ENCODE measurements at places on chromosomes 4 and X.

GRCh38 chr4:168677063-168677462 is 180.2 kb downstream of the PALLD start:
- no peak for DNase-seq

DNA sequence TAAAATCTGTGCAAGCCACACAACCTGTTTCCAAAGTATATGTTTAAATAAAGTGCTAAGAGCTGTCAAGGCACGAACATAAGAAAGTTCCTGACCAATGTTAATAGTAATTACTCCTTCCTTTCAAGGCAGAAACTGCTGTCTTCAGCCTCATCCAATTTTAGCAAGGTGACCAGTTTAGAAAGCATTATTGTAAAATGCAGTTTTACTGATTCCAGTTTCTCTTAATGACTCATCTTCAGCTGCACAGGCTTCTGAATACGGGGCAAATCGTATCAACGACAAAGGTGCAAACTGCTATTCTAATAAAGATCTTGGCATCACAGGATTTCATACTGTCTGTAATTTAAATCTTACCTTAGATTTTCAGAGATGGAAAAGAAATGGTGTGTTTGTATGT is 87.5 kb downstream of the PPP3CA start:
- DNase-seq = no peak

- no peak for DNase-seq
These were observed 50.5 kb downstream of the ENOPH1 start for GRCh38 chr4:82480771-82481505.

- no peak for DNase-seq
These were observed 180.4 kb upstream of the MID1 start for GRCh38 chrX:10800796-10801195.

- no peak for DNase-seq
These were observed 52.1 kb downstream of the ZNF157 start for GRCh38 chrX:47422444-47422843.

DNA sequence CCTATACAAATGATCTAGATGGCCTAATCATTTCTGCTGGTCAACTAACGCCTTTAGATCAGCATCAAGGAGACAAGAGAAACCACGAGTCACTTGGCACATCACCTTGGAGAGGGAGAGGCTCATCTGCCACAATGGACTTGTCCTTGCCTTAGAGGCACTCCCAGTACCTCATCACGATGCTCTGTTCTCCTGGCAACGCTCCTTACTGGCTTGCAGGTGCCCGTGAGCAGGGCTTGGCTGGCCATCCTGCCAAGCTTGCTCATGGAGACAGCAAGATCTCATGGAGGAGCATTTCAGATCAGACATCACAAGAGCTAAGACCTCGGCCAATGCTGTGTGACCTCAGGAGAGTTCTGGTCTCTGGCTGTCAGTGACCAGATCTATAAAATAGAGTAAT is 2.7 kb upstream of the SMIM20 start:
- no peak for DNase-seq

DNA sequence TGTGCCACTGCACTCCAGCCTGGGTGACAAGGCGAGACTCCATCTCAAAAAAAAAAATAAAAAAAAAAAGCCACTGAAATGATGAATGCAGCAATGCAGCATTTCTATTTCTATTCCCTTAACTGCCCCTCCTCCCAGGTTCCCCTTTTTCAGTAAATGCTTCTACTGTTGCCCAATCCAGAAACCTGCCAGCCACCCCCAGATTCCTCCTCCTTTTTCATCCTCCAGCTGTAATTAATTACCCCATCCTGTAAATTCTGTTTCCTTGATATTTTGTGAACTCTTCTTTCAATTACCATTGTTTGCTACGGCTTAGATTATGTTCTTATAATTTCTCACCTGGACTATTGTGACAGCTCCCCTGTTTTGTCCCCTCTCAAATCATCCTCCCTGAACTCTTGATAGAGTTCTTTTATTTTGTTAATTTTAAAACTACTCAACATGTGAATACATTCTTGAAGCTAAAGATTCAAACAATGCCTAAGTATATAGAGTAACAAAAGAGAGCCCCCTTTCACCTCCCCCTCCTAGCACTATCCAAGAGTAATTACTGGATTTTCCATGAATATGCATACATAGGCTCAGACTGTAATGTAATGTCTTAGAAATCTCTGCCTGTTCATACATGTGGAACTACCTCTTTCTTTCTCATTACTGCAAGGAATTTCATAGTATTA is 140.6 kb upstream of the GPC4 start:
- DNase-seq = no peak

DNA sequence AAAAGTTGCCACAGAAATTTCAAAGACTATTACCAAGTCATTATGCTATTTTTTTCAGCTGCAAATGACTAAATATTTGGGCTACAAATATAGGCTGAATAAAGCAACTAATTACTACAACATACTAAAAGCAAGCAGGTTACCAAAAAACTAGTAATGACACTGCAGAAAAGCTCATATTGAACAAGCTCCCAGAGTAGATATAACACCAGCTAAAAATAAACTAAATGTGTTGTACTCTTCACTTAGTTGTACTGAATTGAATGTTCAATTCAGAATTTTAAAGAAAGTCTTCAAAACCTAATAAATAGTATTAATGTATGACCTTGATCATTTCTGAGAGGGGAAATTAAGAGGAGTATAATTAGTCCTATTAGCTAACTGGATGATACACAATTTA is 12.0 kb downstream of the ATP8A1 start:
- DNase-seq = no peak

- DNase-seq = no peak
These were observed 1351.6 kb upstream of the PABPC4L start for GRCh38 chr4:135553213-135553612.

DNA sequence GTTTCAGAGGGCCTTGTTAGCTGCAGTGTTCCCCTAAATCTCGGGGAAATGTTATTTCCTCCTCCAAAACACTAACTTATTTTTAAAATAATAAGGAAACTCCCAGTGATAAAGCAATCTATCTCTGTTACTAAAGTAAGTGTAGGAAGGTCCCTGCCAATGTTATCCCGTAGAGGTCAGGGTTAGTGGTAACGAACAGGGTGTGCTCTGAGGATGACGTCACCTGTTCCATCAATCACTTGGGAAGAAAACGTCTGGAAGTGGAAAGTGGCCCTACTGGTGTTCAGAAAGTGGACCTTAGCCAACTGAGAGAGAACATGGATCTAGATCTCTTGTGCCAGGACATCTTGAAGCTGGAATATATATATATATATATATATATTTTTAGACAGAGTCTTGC is 249.5 kb downstream of the BCOR start:
- DNase-seq = no peak

GRCh38 chr4:185803022-185803421 is 9.0 kb downstream of the SORBS2 start:
- no peak for DNase-seq

DNA sequence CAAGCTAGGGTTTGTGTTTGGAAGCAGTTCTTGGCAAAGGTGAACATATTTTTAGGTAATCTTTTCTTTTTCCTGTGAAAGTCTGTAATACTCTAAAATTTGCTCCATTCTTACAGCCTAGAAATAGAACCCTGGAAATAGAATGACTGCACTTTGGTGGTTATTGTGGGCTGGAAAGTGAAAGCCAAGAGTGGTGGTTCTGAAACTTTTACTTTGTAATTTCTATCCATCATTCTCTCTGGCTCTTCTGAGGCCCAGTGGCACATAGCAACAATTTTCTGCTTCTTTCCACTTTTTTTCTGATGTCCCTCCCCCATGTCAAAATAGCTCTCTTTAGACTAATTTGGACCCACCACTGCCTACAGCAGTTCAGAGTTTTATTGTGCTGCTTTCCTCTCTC is 300.4 kb upstream of the RPS6KA3 start:
- no peak for DNase-seq

GRCh38 chrX:15321447-15321846 is 6.0 kb upstream of the ASB11 start:
- no peak for DNase-seq

- no peak for DNase-seq
These were observed 217.6 kb downstream of the AFAP1 start for GRCh38 chr4:7721984-7722551.

- no peak for DNase-seq
These were observed 1160.1 kb downstream of the NLGN4X start for GRCh38 chrX:5068550-5068949.

DNA sequence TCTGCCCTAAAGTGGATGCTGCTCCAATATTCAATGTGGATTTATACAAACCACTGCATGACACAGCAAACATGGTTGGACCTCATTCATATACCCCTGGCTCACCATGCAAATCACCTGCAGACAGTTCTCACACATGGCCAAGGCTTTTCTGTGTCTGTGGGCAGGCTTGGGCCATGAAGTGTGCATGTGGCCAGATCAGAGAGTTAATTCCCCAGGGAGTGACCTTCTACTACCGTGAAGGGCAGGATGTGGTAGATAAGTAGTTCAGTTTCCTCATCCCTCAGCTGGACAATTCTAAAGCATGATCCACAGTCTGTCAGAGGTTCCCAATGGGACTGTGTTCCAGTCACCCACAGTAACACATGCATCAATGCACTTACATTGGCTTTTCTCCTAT is 24.6 kb upstream of the BCLAF3 start:
- no peak for DNase-seq

GRCh38 chr4:54709400-54709799 is 51.6 kb downstream of the KIT start:
- DNase-seq = no peak

DNA sequence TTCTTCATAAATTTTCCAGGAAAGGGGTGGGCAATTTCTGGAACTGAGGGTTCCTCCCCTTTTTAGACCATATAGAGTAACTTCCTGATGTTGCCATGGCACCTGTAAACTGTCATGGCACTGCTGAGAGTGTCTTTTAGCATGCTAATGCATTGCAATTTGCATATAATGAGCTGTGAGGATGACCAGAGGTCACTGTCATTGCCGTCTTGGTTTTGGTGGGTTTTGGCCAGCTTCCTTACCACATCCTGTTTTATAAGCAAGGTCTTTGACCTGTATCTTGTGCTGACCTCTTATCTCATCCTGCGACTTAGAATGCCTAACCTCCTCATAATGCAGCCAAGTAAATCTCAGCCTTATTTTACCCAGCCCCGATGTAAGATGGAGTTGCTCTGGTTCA is 577.8 kb downstream of the NLGN4X start:
- no peak for DNase-seq

GRCh38 chrX:148659481-148659880 is 159.1 kb downstream of the AFF2 start:
- no peak for DNase-seq

DNA sequence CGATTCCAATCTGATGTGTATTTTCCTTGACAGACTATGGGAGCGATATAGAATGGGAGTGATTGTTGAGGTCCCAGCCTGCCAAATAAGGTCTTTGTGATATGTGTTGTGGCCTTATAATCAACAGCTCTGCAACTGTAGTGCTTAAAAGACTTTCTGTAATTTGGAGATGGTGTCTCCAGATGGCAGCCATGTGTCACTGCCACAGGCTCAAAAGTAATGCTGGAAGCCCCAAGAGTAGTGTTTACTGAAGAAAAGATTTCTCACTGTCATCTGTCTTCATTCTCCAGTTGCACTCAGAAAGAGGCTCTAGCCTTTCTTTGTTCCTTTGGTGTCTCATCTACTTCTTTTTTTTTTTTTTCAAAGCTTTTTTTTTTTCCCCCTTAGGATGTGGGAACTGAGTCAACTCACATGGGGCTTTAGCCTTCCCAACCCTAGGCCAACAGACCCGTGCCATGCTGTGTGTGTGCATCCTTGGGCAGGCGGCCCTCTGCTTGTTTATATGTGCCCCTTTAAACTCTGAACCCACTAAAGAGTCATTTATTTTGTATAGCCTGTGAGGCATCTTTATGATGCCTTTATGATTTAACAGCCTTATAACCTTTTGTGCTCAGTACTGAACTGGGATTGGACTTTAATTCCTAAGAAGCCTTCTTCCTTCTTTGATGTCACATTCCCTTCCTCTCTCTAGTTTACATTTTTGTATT is 15.6 kb downstream of the SRPX2 start:
- no peak for DNase-seq

GRCh38 chrX:262381-262909 is 18.7 kb upstream of the PLCXD1 start:
- no peak for DNase-seq

GRCh38 chr4:169385376-169385775 is 114.6 kb upstream of the SH3RF1 start:
- DNase-seq = no peak

- DNase-seq = no peak
These were observed 174.4 kb upstream of the SPIN4 start for GRCh38 chrX:63525491-63525890.

- DNase-seq = no peak
These were observed 103.9 kb upstream of the STX18 start for GRCh38 chr4:4645743-4646142.

GRCh38 chr4:23710298-23710697 is 179.5 kb downstream of the PPARGC1A start:
- DNase-seq = no peak

DNA sequence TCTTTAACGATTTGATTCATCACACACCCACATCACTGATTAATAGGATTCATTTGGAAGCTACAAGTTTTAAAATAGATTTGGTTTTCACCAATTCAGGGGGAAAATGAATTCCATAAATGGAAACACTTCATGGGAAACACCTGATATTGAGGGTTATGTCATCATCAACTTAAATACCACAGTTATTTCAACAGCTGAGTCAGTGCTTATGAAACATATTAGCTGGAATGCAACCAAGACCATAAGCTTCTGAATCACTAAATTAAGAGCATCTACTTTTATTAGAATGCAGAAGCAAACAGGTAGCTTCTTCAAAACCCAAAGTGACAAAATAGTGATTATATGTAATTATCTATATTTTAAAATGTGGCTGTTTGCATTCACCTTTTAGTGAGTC is 207.8 kb upstream of the DCAF8L1 start:
- DNase-seq = no peak

DNA sequence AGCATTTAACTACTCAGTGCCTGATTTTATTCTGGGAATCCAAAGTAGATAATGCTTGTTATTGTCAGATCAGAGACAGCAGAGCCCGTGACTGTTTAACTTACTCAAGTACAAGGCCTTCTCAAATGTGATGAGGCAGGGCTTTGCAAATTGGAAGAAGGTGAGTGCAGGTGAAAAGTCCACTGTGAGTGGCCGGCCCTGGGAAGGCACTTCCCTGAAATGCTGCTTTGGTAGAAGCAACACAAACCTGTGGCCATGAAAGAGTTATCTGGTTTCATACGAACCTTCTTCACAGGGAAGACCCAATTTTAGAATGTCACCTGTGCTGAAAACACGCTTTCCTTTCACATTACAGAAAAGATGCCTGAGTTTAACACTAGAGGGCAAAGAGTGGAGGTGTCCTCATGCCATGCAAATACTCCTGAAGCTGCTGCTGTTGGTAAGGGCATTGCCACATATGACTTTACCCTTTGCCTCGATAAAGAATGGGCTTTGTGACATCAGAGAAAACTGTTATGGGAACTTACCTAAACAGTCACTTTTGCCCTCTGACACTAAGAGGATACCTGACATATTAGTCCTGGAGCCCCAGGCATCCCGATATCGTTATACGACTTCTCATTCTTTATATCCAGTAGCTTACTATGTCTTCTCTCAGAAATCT is 8.0 kb downstream of the PPARGC1A start:
- DNase-seq = no peak

DNA sequence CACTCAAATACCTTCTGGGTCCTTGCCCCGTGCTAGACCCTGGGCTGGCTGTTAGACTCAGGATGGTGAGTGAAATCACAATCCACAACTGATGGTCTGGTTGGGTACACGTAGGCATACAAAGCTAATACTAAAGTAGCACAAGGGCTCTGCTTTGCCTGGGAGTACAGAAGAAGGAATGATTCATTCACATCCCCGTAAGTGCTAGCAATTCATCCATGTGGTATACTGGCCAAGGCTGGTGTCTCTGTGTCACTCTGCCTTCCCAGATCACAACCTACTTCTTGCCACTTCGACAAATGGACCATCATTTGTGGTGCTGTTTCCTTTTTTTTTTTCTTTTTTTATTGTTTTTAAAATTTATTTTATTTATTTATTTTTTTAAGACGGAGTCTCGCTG is 19.7 kb upstream of the RBM47 start:
- DNase-seq = no peak
